ENCODE measurements at places on chromosomes 5 and 9. TPM values are rescaled to one million over a fixed set of nuclear protein-coding genes. Genes with fewer than 3 reads are reported as not detected.

DNA sequence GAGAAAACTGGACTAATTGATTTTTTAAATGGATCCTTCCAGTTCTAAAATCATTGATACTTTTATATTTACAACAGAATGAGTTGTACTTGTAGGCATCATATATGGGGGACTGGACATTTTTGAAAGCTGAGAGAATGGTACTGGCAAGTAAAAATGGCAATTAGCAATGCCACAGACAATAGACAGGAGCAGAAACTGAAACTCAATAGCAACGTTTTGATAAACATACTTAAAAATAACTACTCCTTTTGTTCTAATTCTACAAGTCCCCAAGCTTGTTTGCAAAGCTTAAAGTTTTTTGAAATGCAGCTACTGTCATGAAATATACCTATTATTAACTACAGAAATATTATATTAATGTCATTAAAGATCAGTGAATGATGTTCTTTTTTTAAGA, 52.8 kb upstream of the FBXL7 start:
- H3K36me3 ChIP-seq: no peaks in the 10 kb centered on the region
- no peaks in the 10 kb centered on the region for H3K27me3 ChIP-seq
- H3K27ac ChIP-seq: no peak overlapping the region
- DNase-seq: no peak

GRCh38 chr9:114115654-114116125, 16.6 kb upstream of the KIF12 start:
- no peak overlapping the region for H3K4me3 ChIP-seq
- no peaks in the 10 kb centered on the region for H3K4me1 ChIP-seq
- no peaks in the 10 kb centered on the region for H3K36me3 ChIP-seq
- no peak overlapping the region for H3K27ac ChIP-seq
- no peaks in the 10 kb centered on the region for H3K27me3 ChIP-seq

SPINK4 gene
- total RNA-seq: not detected

DNA sequence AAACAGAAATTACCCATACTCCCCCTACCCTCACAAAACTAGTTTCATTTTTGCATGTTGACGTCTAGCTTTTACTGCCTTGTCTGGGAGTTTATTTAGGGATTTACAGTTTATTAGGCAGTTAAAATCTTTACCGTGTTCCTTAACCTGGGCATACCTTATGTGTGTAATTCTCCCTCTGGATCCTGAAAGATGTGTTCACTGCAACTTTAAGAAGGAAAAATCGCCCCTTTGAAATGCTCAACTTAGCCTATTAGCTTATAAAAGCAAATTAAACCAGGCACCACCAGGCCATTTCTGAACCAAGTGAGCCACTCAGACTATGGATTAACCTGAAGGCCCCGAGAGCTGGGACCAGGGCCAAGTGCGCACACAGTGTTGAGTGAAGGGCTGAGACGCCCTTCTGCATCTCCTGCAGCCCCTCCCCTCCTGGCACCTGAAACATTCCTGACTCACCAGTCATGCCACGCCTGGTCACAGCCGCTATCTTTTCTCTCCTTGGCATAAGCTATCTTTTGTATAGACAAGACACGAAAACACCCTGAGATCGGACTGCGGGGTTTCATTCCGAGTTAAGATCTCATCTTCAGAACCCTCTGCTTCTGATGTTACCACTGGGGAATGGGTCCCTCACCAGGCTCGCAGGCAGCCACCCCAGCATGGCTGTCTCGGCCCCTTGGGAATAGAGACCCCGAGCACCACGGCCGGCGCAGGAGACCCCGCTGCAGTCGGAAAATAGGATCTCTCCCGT, 111.9 kb downstream of the ROR2 start:
- H3K4me3 ChIP-seq: no peak overlapping the region
- no peaks in the 10 kb centered on the region for H3K27me3 ChIP-seq
- H3K27ac ChIP-seq: no peak overlapping the region

DNA sequence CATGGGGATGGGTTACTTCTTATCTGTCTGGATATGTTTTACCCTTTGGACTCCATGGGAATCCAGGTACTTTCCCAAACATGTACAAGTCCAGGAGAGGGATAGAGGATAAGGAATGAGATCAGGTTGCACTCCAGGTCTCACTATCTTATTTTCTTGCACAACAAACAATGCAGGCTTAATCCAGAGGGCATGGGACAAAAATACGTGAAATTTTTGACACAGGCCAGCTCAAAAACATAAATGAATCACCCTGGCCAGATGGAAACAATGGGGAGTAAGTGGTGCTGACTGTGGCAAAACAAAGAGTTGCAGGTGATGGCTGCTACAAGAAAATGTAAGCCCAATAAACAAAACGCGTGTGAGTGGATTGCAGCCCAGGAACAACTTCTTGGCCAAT, 69.4 kb upstream of the GAS1 start:
- H3K36me3 ChIP-seq: no peaks in the 10 kb centered on the region
- no peak overlapping the region for H3K27ac ChIP-seq
- no peaks in the 10 kb centered on the region for H3K4me1 ChIP-seq

DNA sequence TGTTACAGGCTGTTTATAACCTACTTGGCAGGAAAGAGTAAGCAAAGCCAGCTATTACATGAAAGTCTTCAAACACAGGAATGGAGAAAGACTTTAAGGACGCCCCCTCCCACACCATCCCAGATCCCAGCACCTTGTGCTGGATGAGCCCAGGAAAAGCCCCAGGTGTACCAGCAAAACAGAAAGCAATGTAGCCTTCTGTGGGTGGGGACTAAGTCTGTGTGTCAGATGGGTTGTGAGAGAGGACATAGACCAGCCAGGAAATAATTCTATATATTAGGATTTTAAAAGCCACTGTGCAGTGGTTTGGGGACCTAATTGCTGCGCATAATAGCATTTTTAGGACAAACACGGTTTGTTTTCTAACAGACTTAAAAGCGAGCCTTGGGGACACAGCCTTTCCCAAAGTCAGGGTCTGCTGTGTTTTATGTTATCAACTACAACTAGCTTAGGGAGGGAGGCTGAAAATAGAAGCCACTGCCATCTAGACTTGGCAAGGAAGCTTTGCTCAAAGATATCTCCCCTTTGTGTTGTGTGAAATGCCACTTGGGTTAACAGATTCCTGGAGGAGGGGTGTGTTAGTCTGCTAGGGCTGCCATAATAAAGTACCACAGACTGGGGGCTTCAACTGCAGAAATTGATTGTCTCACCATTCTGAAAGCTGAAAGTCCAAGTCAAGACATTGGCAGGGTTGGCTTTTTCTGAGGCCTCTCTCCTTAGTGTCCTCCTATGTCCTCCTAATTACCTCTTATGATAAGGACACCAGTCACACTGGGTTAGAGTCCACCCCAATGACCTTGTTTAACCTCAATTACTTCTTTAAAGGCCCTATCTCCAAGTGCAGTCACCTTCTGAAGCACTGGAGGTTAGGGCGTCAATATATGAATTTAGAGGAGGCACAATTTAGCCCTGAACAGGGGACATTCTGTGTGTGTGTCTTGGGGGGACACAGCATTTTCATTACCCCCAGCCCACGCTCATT, 17.2 kb upstream of the UBE2QL1 start:
- no peaks in the 10 kb centered on the region for H3K36me3 ChIP-seq
- H3K27ac ChIP-seq: no peak overlapping the region
- DNase-seq: no peak

- no peak overlapping the region for H3K4me3 ChIP-seq
- no peak for DNase-seq
- no peaks in the 10 kb centered on the region for H3K36me3 ChIP-seq
- H3K27ac ChIP-seq: no peak overlapping the region
- H3K27me3 ChIP-seq: no peaks in the 10 kb centered on the region
Observed at GRCh38 chr9:129667378-129667777, 1.9 kb downstream of the PRRX2 start.

SLF1 gene
- total RNA-seq: 6.7 TPM

IZUMO3 gene
- total RNA-seq: not detected

SPINK1 gene
- total RNA-seq: not detected

WDR38 gene
- not detected for total RNA-seq

GRCh38 chr9:108194154-108194553, 661.6 kb downstream of the ACTL7B start:
- no peaks in the 10 kb centered on the region for H3K27me3 ChIP-seq
- H3K4me3 ChIP-seq: no peak overlapping the region
- no peak overlapping the region for H3K27ac ChIP-seq

GRCh38 chr5:137605411-137605810, 106.3 kb upstream of the SPOCK1 start:
- H3K4me3 ChIP-seq: no peak overlapping the region
- H3K27ac ChIP-seq: no peak overlapping the region
- no peaks in the 10 kb centered on the region for H3K36me3 ChIP-seq
- no peak for DNase-seq

DNA sequence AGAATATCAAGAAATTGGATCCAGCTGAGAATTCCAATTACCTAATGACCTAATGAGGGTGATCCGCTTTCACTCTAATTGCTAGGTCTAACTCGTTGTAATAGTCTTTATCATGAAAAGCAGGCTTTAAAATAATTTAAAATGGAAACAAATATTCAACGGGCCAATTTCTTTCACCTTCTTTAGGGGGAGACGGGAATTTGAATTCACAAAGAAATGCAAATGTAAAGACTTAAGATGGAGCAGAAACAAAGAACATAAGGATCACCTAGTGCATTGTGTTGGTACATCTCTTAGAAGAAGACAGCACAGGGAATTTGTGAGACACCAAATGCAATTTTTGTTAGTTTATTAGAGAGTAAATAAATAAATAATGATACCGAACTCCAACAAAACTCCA, 1.5 kb upstream of the KCNN2 start:
- H3K4me3 ChIP-seq: no peak overlapping the region
- DNase-seq: no peak
- H3K27ac ChIP-seq: no peak overlapping the region
- no peaks in the 10 kb centered on the region for H3K27me3 ChIP-seq

PIP5KL1 gene
- 2.1 TPM for total RNA-seq

IRX4 gene
- not detected for total RNA-seq

DNA sequence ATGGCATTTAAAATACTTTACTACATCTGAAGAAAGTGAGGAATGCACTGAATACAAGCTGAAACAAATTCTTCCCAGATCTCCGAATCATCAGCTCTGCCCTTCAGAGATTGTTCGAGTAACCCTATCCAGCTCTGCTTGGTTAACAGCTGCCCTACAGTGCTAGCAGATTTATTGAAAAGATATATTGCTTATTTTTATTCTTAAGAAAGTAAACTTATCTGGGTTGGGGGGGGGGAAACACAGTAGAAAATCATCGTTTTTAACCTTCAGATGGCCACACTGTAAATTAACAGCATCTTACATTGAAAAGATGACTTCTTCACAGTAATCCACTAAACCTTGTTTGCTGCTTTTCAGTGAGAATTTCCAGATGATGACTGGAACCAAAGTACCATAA, 210.8 kb downstream of the NFIB start:
- H3K36me3 ChIP-seq: no peaks in the 10 kb centered on the region
- no peak overlapping the region for H3K4me3 ChIP-seq
- no peaks in the 10 kb centered on the region for H3K27me3 ChIP-seq
- no peak for DNase-seq
- no peak overlapping the region for H3K27ac ChIP-seq
- H3K4me1 ChIP-seq: no peaks in the 10 kb centered on the region

DNA sequence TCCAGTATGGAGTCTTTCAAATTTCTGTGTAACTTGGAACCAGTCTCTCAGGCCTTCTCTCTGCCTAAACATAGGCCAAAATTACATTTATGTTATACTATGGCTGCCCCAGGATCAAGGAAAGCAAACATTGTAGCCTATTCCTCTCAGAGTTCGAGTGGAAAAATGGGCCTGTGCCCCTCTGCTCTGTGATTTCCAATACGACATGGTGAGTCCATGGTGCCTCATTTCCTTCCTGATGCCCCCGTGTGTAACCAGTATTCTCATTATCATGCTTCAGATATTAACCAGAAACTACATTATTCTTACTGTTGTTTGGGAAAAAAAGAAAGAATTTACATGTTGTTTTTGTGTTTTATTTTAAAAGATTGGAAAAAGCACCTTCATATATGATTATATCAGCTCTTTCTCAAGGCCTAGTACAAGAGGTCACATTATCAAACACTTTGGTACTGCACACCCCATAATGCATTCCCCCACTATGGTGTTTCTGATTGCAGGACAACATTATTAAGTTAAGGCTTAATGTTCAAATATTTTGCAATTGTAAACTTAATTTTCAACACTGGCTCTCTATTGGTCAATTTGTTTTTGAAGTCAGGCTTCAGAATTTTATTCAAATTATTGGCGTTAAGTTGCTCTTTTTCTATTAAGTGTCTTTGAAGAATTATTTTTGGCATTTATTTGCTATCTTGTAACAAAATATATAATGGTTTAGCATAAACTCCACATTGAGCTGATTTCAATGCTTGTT, 151.8 kb upstream of the SLC27A6 start:
- no peaks in the 10 kb centered on the region for H3K36me3 ChIP-seq
- no peak overlapping the region for H3K27ac ChIP-seq
- no peak overlapping the region for H3K4me3 ChIP-seq
- DNase-seq: no peak
- no peaks in the 10 kb centered on the region for H3K27me3 ChIP-seq

- H3K36me3 ChIP-seq: no peaks in the 10 kb centered on the region
- H3K4me3 ChIP-seq: no peak overlapping the region
- H3K4me1 ChIP-seq: no peaks in the 10 kb centered on the region
- no peaks in the 10 kb centered on the region for H3K27me3 ChIP-seq
- no peak overlapping the region for H3K27ac ChIP-seq
Observed at GRCh38 chr5:178931846-178932760, 8.9 kb upstream of the ZNF454 start.

PCDHGB5 gene
- 0.42 TPM for total RNA-seq

GRCh38 chr9:37862530-37862929, 41.4 kb downstream of the SLC25A51 start:
- no peak overlapping the region for H3K4me3 ChIP-seq
- no peak overlapping the region for H3K27ac ChIP-seq
- H3K27me3 ChIP-seq: no peaks in the 10 kb centered on the region
- DNase-seq: no peak
- no peaks in the 10 kb centered on the region for H3K4me1 ChIP-seq

ZNF366 gene
- 1.1 TPM for total RNA-seq

DNA sequence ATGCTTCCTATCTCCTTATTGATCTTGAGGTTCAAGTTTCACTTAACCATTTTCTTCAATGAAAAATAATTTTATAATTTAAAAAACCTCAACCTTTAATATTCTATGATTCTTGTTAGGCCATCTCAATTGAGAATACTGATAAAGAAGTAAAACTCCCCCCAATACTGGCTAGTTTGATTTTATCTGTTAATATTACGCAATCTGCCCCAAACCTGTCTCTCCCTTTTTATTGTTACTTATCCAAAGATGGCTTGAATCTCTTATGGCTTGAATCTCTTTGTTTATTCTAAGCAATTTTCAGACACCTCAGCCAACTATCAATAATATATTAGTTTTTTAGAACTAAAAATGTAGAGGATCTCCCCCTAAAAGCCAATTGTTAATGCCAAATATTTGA, 4.1 kb upstream of the PCDHAC2 start:
- no peak overlapping the region for H3K27ac ChIP-seq
- no peak overlapping the region for H3K4me3 ChIP-seq
- no peaks in the 10 kb centered on the region for H3K36me3 ChIP-seq
- H3K4me1 ChIP-seq: no peaks in the 10 kb centered on the region
- no peaks in the 10 kb centered on the region for H3K27me3 ChIP-seq

DNA sequence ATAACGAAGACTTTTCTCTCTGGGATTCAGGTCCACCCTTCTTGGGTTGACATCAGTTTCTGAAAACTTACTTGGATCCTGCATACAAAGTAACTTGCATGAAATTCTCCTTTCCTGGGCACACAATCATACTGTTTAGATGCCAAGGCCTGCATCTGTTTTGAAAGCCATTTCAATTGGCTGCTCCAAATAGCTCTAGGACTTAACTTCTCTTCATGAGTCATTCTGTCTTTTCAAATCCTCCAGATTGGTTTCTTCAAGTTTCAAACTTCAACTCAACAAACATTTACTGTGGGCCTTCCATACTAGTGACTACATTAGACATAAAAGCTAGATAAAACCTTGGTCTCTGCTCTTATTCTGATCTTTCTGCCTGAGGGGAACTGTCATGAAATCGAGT, 54.8 kb upstream of the HMHB1 start:
- no peaks in the 10 kb centered on the region for H3K36me3 ChIP-seq
- H3K4me1 ChIP-seq: no peaks in the 10 kb centered on the region
- no peak overlapping the region for H3K27ac ChIP-seq
- no peaks in the 10 kb centered on the region for H3K27me3 ChIP-seq
- no peak for DNase-seq
